ENCODE measurements at places on chromosomes 7 and 10.

- H3K27ac ChIP-seq = no peak overlapping the region
- no peaks in the 10 kb centered on the region for H3K36me3 ChIP-seq
- no peaks in the 10 kb centered on the region for H3K27me3 ChIP-seq
- no peak overlapping the region for H3K4me3 ChIP-seq
- H3K4me1 ChIP-seq = peaks cover 7% of the 10 kb centered on the region
- no peak for DNase-seq
Observed at GRCh38 chr7:45118889-45119331, 7.4 kb upstream of the TBRG4 start.

- H3K36me3 ChIP-seq = no peaks in the 10 kb centered on the region
- no peak overlapping the region for H3K27ac ChIP-seq
- no peak for DNase-seq
- H3K4me1 ChIP-seq = no peaks in the 10 kb centered on the region
- no peak overlapping the region for H3K4me3 ChIP-seq
Observed at GRCh38 chr7:70647801-70648498, 484.0 kb upstream of the GALNT17 start.

DNA sequence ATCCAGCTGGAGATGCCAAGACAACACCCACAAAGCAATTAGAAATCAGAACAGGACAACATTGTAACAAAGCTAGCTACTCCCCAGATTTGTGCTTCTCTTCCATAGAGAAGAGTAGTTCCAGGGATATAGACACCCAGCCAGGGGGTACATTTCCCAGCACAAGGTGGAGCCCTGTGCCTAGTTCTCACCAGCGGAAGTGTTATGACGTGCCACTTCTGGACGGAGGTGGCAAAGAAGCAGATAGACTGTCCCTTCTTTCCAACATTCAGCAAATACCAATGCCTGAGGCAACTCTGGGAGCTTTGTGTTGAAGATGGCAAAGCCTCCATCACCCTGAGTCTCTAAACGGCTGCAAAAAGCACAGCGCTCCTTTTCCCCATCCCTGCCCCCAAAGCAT is 23.4 kb upstream of the GSAP start:
- no peak overlapping the region for H3K4me3 ChIP-seq
- H3K36me3 ChIP-seq = no peaks in the 10 kb centered on the region
- H3K4me1 ChIP-seq = no peaks in the 10 kb centered on the region
- no peak overlapping the region for H3K27ac ChIP-seq
- no peak for DNase-seq

- no peaks in the 10 kb centered on the region for H3K4me1 ChIP-seq
- no peaks in the 10 kb centered on the region for H3K27me3 ChIP-seq
- peak overlapping the region; percentile 16 for H3K27ac ChIP-seq
- H3K36me3 ChIP-seq = no peaks in the 10 kb centered on the region
- H3K4me3 ChIP-seq = peak overlapping the region; percentile 36
- peak; percentile 80 for DNase-seq
Observed at GRCh38 chr7:148535217-148535616, 55.3 kb upstream of the C7orf33 start.

DNA sequence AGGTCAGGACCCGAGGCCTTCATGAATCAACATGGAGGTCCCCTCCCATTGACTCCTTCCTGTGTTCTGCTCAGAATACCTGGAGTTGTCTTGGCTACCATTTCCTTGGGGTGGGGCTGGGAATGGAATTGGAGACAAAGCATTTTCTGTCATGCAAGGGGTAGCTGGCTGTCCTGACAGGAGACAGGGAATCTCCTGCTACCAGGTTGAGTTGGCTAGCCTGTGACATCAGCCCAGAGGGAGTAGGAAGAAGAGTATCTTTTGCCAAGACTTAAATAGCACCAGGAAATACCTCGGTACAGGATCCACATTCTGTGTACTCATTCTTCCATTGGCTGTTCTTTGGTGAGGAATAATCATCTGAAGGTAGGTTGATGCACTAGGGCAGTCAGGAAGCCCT is 4.9 kb downstream of the ZDHHC16 start:
- 0 out of 2 replicates have a peak, but pooled peaks cover 6% of the 10 kb centered on the region for H3K4me1 ChIP-seq
- H3K27ac ChIP-seq = no peak overlapping the region
- no peak overlapping the region for H3K4me3 ChIP-seq
- H3K36me3 ChIP-seq = no peaks in the 10 kb centered on the region
- DNase-seq = no peak

DNA sequence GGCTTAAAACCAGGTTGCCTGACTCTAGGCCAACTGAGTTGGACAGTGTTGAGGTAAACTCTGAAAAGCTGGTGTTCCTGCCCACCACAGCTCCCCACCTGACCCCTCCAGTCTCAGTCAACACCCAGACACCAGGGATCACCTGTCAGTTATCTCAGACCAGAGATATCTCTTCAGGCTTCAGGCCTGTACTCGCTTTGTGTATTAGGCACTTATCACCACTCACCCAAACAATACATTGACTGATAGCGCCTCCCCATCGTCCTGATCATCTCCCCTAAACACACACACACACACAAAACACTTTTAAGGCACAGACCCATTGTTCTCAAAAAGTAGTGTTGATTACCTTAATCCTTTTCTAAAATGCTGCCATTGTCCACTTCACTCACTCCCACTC is 111.5 kb downstream of the PLCE1 start:
- H3K27ac ChIP-seq = no peak overlapping the region
- H3K4me1 ChIP-seq = no peaks in the 10 kb centered on the region
- H3K36me3 ChIP-seq = no peaks in the 10 kb centered on the region

DNA sequence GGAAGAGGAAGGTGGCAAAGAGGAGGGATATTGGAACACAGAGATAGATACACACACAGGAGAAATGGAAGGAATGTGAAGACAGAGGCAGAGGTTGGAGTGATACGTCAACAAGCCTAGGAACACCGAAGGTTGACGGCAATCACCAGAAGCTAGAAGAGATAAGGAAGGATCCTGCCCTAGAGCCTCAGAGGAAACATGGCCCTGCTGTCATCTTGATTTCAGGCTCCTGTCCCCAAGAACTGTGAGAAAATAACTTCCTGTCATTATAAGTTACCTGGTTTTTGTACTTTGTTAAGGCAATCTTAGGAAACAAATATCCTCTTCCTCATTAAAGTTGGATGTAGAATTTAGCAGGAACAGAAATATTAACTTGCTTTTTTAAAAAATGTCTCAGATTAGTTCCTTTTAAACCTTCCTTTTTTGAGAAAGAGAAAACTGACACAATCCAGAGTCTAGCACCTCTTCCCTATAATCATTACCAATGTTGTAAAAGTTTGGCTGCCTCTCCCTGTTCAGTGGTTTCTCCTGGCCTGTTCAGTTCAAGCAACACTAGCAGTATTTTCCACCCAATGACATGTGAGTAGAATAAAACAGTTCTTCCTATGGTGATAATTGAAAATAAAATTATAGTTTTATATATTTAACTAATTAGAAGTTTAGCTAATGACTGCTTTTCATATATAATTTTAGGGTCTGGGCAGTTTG is 28.8 kb upstream of the GNAI1 start:
- no peak for DNase-seq
- H3K27ac ChIP-seq = peak overlapping the region; percentile 77
- no peak overlapping the region for H3K4me3 ChIP-seq
- H3K4me1 ChIP-seq = peaks cover 32% of the 10 kb centered on the region

GRCh38 chr10:45447416-45447815 is 73.4 kb downstream of the ALOX5 start:
- H3K36me3 ChIP-seq = no peaks in the 10 kb centered on the region
- no peak overlapping the region for H3K27ac ChIP-seq
- H3K4me1 ChIP-seq = no peaks in the 10 kb centered on the region
- no peak for DNase-seq

- no peaks in the 10 kb centered on the region for H3K27me3 ChIP-seq
- no peak overlapping the region for H3K27ac ChIP-seq
- no peak for DNase-seq
- no peaks in the 10 kb centered on the region for H3K4me1 ChIP-seq
Observed at GRCh38 chr10:132293813-132294520, 13.8 kb downstream of the STK32C start.

GRCh38 chr7:25790963-25791362 is 361.0 kb upstream of the NFE2L3 start:
- peaks cover 3% of the 10 kb centered on the region for H3K4me1 ChIP-seq
- DNase-seq = no peak
- H3K4me3 ChIP-seq = no peak overlapping the region
- H3K27ac ChIP-seq = no peak overlapping the region
- H3K36me3 ChIP-seq = no peaks in the 10 kb centered on the region

GRCh38 chr7:55140941-55141278 is 122.1 kb downstream of the EGFR start:
- DNase-seq = no peak
- H3K36me3 ChIP-seq = no peaks in the 10 kb centered on the region
- H3K4me3 ChIP-seq = no peak overlapping the region
- H3K4me1 ChIP-seq = no peaks in the 10 kb centered on the region
- H3K27me3 ChIP-seq = no peaks in the 10 kb centered on the region
- no peak overlapping the region for H3K27ac ChIP-seq

DNA sequence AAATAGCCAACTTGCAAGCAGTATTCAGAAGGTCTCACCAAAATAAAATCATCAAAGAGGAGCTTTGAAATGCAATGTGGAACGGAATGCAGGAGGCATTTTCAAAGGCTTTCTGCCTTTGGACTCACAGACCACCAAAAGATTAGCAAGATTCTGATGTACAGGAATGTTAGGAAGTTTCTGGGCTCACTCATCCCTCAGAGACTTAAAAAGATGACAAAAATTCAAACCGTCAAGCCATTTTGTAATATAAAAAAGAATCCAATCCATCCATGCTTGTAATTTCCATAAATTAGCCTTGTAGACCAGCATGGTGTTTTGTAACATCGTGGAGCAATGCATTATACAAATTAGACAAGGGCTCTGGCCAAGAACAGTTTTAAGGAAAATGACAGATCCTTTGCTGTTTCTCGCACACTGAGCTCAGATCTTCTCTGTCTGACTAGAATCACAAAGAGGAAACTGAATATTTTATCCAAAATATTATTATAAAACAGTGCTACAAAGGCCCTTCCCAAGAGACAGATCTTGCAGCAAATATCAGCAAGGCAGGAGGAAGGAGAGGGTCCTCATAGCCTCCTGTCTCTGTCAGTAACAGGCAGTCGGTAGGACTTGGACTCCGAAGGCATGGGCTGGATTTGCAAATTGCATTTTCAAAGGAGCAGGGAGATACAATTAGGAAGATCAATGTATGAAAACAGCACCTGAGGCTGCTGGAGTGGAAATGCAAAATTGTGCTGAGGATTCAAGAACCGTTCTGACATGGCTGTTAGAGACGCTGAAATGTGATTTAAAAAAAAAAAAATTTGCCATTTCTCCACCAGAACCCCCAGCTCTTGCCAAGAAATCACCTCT is 57.4 kb upstream of the NRP1 start:
- H3K27ac ChIP-seq = no peak overlapping the region
- no peaks in the 10 kb centered on the region for H3K4me1 ChIP-seq
- H3K27me3 ChIP-seq = no peaks in the 10 kb centered on the region
- H3K36me3 ChIP-seq = no peaks in the 10 kb centered on the region
- H3K4me3 ChIP-seq = no peak overlapping the region

GRCh38 chr10:33703501-33704213 is 369.2 kb upstream of the NRP1 start:
- H3K36me3 ChIP-seq = no peaks in the 10 kb centered on the region
- no peak overlapping the region for H3K27ac ChIP-seq
- H3K27me3 ChIP-seq = no peaks in the 10 kb centered on the region
- H3K4me3 ChIP-seq = no peak overlapping the region
- no peaks in the 10 kb centered on the region for H3K4me1 ChIP-seq
- DNase-seq = no peak

GRCh38 chr7:12064586-12065127 is 146.4 kb upstream of the TMEM106B start:
- H3K4me1 ChIP-seq = no peaks in the 10 kb centered on the region
- H3K4me3 ChIP-seq = no peak overlapping the region
- H3K27ac ChIP-seq = no peak overlapping the region

DNA sequence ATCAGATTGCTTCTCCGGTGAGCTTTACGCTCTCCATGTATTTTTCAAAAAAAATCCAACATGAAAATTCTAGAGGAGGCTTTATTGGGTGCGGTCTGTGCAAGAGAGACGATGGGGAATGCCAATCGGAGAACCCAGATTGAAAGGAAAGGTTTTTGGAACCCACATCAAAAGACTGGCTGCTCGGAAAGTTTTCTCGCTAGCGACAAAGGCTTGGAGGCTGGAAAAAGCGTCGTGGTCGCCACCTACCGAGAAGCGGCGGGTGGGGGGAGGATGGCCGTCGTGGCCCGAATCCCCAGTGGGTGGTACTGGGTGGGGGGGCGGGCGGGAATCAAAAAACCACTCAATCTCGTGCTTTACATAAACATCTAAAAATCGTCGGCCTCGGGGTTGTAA is 1.1 kb upstream of the GTF2I start:
- H3K4me1 ChIP-seq = peaks cover 9% of the 10 kb centered on the region
- H3K4me3 ChIP-seq = peak overlapping the region; percentile 76
- H3K27ac ChIP-seq = peak overlapping the region; percentile 73

DNA sequence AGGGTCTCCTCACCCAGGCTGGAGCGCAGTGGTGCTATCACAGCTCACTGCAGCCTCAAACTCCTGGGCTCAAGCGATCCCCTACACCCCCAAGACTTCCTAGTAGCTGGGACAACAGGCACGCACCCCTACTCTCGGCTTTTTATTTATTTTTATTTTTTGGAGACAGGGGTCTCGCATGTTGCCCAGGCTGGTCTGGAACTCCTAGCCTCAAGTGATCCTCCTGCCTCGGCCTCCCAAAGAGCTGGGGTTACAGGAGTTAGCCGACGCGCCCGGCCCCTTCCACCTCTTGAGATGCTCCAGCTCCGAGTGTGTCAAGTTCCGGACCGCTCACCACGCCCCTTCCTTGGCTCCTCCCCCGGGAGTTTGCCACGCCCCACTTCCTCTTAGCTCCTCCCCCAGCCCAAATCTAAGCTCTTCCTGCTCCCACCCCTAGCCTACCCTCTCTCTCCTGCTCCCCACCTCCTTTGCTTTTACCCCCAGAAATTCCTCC is 6.3 kb downstream of the NAT16 start:
- H3K27ac ChIP-seq = no peak overlapping the region
- no peaks in the 10 kb centered on the region for H3K36me3 ChIP-seq
- H3K4me1 ChIP-seq = 0 out of 2 replicates have a peak, but pooled peaks cover 3% of the 10 kb centered on the region
- peaks cover 96% of the 10 kb centered on the region for H3K27me3 ChIP-seq
- DNase-seq = peak; percentile 33

DNA sequence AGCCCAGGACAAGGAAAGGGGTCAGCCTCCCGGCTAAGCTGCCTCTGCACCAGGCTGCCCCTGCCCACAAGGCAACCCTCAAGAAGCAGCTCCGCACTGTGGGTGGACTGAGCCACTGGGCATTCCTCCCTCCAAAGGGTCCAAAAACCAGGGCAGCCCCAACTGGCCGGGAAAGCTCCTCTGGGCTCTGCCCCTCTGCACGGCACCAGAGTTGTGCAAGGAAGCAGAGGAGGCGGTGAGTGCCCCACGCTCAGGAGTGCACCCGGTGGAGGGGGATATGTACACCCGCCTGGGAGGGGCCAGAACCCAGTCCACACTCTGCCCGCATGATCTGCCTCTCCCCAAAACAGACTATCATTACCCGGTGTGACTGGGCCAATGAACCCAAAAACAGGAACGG is 43.8 kb downstream of the PTPRN2 start:
- H3K4me1 ChIP-seq = no peaks in the 10 kb centered on the region
- no peak overlapping the region for H3K4me3 ChIP-seq
- DNase-seq = no peak
- H3K27me3 ChIP-seq = peaks cover 82% of the 10 kb centered on the region
- no peaks in the 10 kb centered on the region for H3K36me3 ChIP-seq
